CD4-positive, alpha-beta T cell treated with Interleukin-15 for 1 hour (primary cell): ENCODE measurements at places on chromosomes 12 and 14.

GRCh38 chr12:49984476-49985359, 12.0 kb downstream of the AQP6 start:
- no peak for DNase-seq

DNA sequence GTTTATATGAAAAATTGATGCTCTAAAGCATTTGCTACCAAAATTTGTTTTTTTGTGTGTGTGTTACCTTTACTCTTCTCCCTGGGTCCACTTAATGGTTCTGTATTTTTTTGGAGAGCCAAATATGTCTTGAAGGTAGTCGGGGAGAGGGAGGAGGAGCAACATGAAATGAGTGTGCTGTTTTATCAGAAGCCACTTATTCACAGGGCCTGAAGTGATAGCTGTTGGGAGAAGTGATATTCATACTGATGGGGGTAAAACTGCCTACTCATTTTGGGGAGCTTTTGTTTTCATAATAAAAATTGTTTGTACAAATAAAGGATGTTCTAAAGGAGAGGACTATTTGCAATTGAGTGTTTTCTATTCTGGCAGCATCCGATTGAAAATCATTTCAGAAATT, 29.2 kb downstream of the CRADD start:
- no peak for DNase-seq

- no peak for DNase-seq
Observed at GRCh38 chr14:97948841-97949240, 1151.7 kb downstream of the VRK1 start.

GRCh38 chr14:75096959-75097358, 27.5 kb downstream of the ZC2HC1C start:
- no peak for DNase-seq

- no peak for DNase-seq
Observed at GRCh38 chr12:107657133-107657532, 28.5 kb upstream of the PWP1 start.

GRCh38 chr12:88418856-88419497, 161.3 kb downstream of the KITLG start:
- no peak for DNase-seq

- DNase-seq: no peak
Observed at GRCh38 chr14:92718664-92719063, 29.8 kb downstream of the LGMN start.

- no peak for DNase-seq
Observed at GRCh38 chr12:15163030-15163976, 57.9 kb downstream of the RERG start.

DNA sequence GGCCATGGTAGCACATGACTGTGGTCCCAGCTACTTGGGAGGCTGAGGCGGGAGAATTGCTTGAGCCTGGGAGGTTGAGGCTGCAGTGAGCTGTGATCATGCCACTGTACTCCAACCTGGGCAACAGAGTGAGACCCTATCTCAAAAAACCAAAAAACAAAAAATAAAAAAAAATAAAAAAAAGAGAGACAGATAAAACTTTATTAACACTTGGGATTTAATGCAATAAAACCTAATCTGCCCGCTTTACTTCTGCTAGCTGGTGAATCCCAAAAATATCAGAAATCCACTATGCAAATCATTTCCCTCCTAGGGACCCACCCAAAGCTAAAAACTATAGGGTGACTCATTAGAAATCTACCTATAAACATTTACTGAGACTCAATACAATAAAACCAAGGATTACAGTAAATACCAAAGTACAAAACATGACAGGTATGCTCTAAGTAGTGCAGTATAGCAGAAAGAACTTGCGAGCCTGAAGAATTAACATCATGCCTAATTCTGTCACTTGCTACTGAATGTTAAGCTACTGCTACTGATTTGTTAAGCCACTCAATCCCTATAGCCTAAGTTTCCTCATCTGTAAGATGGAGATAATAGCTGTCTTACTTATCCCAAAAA, 50.1 kb upstream of the STAC3 start:
- DNase-seq: no peak

DNA sequence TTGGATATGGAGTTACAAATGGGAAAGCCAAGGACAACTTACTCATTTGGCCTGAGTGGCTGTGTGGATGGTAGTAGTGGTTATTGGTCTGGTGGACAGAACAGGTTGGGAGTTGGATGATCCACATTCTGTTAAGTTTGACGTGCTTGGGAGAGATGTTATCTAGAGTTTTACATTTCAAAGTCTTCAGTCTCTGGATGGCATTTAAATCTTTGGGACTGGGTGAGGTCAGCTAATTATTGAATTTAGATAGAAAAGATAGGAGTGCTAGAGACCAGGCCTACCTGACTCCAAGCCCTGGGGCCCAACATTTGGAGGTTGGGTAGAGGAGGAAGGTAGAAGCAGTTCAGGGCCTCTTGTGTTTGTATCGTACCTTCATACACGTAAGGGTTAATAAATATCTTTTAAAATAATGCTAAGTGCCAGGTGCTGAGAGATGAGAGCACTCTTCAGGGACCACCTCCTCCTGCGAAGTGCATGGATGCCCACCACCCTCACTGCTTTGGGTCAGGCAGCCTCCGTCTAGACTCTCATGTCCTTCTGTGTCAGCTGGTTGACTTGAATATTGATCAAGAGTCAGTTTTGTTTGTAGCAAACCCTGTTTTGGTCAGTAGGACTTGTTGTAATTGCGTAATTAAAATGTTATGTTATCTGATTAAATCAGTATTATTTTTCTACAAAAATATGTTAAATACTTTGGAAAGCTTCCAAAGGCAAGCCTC, 460.4 kb upstream of the RGS6 start:
- no peak for DNase-seq

DNA sequence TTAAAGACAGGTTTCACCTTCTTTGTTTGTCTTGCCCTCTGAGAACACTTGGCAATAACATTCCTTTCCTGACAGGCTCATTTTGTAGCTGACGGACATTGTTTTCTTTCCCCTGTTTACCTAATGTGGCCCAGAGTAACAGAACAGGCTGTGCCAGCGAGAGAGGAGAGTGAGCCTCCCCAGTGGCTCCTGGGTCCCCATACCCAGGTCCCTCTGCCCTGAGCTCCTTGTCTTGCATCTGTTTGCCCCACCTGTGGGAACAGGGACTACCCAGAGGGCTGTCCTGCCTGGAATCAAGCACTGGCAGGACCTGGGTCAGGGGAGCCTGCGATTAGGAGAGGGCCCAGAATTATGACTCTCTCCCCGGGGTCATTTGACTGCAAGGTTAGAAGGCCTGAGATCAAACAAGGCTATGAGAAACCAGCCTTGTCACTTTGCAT, 222.9 kb downstream of the ZFP36L1 start:
- no peak for DNase-seq

DNA sequence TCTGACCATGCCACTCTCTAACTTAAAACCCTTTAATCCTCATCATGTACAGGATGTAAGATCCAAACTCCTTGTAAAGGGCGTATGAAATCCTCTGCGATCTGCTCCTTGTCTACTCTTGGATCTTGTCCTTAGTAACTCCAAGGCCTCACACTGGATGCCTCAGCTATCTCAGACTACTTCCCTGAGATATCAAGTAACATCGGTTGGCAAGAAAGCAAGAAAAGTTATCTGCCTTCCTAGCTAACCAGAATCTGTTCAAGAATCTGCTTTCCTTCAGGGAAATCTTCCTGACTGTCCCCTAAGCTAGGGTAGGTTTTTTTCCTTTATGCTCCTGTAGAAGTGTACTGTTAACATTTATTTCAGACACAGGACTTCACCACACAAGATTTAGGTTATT, 82.6 kb downstream of the TAOK3 start:
- no peak for DNase-seq

DNA sequence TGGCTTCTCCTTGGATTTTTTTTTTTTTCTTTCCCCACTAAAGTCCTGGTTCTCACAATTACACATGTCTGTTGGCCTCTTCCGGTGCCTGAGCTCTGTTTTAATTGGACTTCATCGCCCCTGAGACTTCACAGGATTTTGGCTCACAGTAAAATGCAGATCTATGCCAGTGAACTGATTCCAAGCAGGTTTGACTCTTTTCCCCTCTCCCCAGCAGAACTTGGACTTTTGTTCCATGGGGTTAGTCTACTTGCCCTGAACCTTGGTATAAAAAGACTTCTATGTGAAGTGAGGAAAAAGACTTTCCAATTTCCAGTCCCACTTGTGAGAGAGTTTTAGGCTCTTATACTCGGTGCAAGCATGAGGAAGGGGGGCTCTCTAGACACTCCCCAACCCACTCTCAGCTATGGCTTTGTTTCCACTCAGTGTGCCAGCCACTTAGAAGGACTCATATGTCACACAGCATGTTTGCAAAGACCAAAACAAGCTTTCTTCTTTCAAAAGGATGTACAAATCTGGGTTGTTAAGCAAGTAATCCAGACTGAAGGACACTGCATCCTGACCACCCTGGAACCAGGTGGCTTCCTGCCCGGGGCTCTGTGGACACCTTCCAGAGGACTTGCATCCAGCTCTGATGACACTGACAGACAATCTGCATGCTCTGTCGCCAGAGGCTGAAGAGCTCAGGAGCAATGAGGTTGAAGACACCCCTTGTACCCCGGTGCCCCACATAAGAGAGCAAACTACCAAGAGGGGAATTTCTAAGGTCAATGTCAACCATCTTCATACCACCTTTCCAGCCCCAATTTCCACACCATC, 221.9 kb upstream of the EGLN3 start:
- no peak for DNase-seq

GRCh38 chr12:89225808-89226411, 126.4 kb downstream of the DUSP6 start:
- no peak for DNase-seq

DNA sequence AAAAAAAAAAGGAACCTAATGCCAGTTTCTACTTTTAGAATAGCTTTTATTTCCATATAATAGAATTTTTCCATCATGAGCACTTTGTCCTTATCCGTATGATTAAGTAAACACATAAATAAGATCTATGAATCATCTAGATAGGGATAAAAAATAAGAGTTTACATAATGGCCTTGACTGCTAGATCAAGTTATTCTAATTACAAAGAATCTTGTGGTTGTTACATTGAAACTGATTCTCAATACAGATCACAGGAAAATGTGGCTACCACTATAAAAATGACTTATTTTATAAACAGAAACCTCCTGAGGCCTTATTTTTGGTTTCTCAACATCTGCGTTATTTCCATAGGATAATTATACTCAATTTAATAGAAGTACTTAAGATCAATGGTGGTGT, 34.4 kb upstream of the NDUFA12 start:
- no peak for DNase-seq

GRCh38 chr14:30608533-30609006, 13.5 kb upstream of the SCFD1 start:
- no peak for DNase-seq

- no peak for DNase-seq
Observed at GRCh38 chr12:110813285-110813684, 33.5 kb upstream of the CCDC63 start.

GRCh38 chr14:65054471-65055085, 47.7 kb downstream of the MAX start:
- peak; percentile 35 for DNase-seq

DNA sequence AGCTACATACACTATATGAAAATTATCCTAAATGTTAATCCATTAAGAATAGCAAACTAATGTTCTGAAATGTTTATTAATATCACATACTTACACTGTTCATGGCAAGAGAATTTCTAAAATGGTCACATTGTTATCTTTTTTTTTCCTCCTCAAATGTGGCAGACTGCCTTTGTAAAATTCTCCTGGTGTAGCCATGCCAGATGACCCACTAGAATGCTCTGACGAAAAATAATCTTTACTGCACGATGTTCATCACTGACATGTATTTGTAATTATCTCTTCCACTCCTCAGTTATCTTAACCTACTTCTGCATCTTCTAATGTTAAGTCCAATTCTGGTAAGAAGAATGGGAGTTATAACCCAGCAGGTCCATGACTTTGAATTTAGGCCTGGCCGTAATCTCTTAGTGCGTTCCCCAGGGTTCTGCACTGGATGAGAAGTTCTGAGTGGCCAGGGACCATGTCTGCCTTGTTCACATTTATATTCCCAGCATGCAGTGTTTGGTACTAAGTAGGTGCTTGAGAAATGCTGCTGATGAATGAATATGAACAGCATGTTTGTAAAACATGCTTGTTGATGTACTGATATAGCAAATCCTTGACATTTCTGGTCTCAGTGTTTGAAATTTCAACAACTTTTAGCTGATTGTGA, 46.7 kb downstream of the NOPCHAP1 start:
- no peak for DNase-seq

DNA sequence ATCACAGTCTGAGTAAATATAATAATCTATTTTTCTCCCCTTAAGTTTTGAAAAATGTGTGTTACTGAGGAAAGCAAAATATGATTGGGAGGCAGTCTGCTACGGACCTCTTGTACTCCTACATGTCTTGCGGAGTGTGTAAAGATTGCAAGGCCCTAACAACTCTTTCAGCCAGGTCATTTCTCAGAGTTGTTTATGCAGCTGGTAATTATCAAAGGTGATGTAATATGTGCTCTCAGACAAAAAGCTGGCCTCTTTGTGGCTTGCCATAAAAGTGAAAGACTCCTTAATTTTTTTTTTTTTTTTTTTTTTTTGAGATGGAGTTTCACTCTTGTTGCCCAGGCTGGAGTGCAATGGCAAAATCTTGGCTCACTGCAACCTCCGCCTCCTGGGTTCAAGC, 40.5 kb upstream of the MON2 start:
- no peak for DNase-seq

DNA sequence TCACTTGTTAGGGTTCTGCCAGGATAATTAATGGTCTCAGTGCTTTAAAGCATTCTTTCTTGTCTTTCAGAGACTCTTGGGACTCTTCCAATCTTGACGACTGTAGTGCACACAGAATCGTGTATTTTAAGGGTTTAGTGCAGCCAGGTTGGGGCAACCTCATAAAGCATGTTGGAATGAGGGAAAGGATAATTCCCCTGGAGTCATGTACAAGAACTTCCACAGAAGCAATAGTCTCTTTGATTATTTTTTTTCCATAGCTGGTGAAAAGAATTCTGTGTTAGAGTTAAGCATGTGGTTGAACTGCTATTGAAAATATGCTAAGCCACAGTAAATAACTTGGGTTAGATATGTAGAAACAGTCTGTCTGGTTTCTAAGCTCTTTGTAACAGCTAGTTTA, 246.8 kb upstream of the DAAM1 start:
- DNase-seq: no peak

- peak; percentile 63 for DNase-seq
Observed at GRCh38 chr12:8544295-8544694, 3.6 kb upstream of the CLEC4E start.

DNA sequence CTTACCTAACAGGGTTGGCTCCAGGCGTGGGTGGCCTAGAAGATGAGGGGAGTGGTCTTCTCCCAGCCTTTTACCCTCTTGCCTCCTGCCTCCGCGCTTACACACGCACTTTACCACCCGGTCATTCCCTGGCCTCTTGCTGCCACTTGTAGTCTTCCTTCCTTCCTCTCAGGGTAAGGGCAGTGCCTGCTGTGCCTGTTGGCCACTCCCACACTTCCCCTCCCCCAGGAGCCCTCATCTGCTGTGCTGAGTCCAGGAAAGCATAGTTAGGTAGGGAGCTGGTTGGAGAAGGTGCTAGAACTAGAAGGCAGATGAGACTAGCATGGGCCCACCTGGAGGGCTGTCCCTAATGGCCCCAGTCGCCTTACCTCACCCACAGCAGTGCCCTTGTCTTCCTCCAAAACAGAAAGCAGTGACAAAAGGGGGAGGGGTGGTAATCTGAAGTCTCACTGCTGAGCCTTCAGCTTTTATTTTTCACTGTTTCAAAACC, 54.3 kb upstream of the SRSF5 start:
- DNase-seq: no peak

- no peak for DNase-seq
Observed at GRCh38 chr12:77882709-77883108, 52.0 kb downstream of the NAV3 start.

GRCh38 chr12:16669756-16670155, 63.8 kb upstream of the LMO3 start:
- DNase-seq: no peak

GRCh38 chr12:109685574-109686447, 27.8 kb upstream of the FAM222A start:
- DNase-seq: no peak
